ENCODE measurements at places on chromosomes 3 and 15.

- no peak for ATAC-seq
Observed at GRCh38 chr15:66840615-66841390, 138.8 kb downstream of the SMAD6 start.

GRCh38 chr3:172275586-172275985, 172.7 kb downstream of the GHSR start:
- ATAC-seq: no peak

DNA sequence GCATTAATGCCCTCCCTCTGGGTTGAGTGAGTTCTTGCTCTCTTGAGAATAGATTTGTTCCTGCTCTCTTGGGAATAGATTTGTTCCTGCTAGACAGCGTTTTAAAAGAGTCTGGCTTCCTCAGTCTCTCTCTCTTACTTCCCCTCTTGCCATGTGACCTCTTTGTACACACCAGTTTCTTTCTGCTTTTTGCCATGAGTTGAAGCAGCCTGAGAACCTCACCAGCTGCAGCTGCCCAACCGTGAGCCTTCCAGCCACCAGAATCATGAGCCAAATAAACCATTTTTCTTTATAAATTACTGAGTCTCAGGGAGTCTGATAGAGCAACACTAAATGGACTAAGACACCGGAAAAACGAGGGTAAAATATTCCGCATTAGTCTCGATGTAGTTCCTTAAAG, 253.6 kb downstream of the CNTN6 start:
- ATAC-seq: no peak

DNA sequence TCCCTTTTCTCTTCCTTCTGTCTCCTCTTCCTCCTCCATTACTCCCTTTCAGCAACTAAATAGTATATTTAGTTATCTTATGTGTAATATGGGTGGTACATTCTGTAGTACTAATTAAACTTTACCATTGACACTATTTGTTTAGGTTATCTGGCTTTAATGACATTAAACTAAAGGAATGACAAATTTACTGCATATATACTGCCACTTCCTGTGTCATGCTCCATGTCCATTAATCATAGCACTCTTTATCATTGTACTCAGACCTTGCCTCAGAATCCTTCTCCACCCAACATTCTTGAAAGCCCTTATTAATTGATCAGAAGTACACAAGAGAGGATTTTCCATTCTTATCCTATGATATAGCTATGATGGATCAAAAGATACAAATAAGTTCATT, 244.2 kb downstream of the NAALADL2 start:
- no peak for ATAC-seq

- ATAC-seq: peak; percentile 12
Observed at GRCh38 chr3:151404316-151404715, 19.8 kb upstream of the P2RY12 start.

GRCh38 chr3:157786618-157787017, 283.4 kb upstream of the VEPH1 start:
- no peak for ATAC-seq

- peak; percentile 26 for ATAC-seq
Observed at GRCh38 chr15:79475306-79475705, 43.2 kb downstream of the MINAR1 start.
